ENCODE measurements at places on chromosomes 2 and 18.

GRCh38 chr2:38214209-38214717 is 138.3 kb upstream of the CYP1B1 start:
- DNase-seq = no peak

- DNase-seq = peak; percentile 42
Observed at GRCh38 chr2:231545105-231545902, 15.1 kb upstream of the NMUR1 start.

DNA sequence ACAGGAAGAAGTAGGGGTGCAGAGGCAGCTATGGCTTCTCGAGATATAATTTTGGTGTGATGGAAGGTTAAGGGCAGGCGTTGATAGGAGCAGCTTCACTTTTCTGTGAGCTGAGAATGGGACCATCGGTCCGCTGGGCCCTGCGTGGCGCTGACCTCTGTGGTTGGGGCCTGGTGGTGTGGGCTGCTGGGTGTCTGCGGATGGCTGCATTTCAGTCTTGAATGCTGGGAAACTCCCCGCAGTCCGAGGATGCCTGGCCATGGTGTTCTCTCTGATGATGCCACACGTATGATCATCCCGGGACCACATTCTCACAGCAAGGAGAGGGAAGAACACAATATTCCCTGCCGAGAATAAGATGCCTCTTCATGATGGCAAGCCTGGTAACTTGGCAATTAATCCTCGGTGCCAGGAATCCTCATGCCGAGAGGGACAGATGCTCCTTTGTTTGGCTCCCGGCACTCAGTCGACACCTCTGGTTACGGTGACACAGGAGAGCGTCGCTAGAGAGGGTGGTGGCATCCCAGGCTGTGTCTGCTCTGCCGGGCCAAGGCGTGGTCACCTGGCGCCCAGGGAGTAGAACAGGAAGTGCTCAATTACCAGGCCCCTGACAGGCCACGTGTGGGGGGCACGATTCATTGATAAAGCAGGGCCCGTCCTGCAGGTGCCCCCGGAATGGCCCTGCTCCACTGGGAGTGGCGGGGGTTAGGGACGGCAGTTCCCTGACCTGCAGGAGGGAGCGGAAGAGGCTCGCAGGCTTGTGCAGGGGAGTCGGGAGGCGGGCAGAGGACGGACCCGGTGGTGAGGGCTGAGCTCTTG is 119.4 kb upstream of the CTDP1 start:
- no peak for DNase-seq

GRCh38 chr18:12003894-12004293 is 22.6 kb downstream of the IMPA2 start:
- DNase-seq = no peak

DNA sequence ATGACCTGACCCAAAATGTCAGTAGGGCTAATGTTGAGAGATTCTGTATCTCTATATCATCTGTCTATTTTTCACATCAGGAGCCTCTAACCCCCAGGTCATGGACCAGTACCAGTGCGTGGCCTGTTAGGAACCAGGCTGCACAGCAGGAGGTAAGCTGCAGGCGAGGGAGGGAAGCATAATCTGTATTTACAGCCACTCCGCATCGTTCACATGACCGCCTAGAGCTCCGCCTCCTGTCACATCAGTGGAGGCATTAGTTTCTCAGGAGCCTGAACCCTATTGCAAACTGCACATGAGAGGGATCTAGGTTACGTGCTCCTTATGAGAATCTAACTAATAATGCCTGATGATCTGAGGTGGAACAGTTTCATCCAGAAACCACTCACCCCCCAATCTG is 180.6 kb downstream of the RDH14 start:
- no peak for DNase-seq

GRCh38 chr2:189407281-189408209 is 33.7 kb upstream of the WDR75 start:
- DNase-seq = no peak

DNA sequence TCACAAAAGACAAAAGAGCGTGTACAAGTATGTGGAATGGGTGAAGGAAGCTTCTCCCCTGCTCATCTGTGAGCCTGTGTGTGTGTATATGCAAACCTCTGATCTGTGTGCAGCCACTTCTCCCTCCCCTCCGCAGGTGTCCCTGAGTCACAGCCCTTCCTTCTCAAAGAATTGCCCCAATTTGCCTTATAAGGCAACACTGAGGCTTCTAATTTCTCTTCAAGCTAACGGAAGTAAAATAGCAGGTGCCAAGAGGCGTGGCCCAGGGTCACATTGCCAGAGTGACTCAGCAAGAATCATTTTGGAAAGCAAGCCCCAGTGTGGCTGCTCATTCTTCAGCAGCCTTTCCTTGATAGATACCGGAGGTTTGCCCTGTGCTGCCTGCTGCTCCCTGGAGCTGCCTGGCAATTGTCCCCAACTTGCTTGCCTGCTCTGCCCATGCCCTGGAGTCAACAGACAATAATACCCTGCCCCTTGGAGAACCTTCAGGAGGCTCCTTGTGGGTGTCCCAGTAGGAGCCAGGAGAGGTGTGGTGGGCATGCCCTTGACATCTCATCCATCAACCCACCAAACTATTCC is 37.3 kb upstream of the BMP10 start:
- peak; percentile 79 for DNase-seq

- DNase-seq = no peak
Observed at GRCh38 chr2:37659723-37660122, 11.7 kb downstream of the CDC42EP3 start.

DNA sequence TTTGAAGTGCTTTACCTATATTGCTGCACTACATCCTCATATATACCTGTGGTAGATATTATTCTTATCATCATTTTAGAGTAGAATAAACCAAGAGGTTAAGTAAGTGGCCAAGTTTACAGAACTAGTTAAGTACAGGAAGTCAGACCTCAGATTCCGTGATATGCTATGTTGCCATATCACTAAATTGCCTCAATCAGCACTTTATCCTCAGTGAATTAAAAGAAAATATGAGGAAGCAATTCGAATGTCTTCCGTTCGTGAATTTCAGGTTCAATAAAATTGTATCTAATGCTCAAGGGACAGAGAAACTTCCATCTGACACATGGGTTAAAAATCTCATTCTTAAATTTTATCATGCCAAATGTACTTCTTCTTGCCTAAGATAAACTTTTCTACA is 848.6 kb downstream of the CPS1 start:
- no peak for DNase-seq

Measured in naive thymus-derived CD8-positive, alpha-beta T cell (primary cell).